Keratinocyte (primary cell): ENCODE measurements at places on chromosomes 13 and 19. TPM values are rescaled to one million over a fixed set of nuclear protein-coding genes. Genes with fewer than 3 reads are reported as not detected.
A peak's percentile ranks its signal among the peaks of the same experiment; 100 is the strongest.

DNA sequence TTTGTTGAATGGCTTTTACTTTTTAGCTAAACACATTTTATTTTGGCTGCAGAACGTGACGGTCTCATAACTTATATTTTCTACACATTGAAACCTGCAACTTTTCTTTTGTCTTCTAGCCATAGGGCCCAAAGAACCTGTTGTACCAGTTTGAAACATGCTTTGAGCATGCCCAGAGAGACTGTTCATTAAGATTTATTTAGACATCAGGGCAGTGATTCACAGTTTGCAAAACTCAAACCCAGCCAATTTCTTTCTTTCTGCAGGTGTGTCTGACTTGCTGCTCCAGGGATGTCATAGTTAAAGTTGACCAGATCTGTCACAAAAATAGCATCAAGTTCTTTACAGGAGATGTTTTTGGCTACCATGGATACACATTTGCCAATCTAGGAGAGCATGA lies 22.0 kb downstream of the SAE1 start:
- H3K27me3 ChIP-seq = no peaks in the 10 kb centered on the region
- peak overlapping the region; percentile 68 for H3K27ac ChIP-seq
- peaks cover 31% of the 10 kb centered on the region for H3K4me1 ChIP-seq
- no peak for DNase-seq
- H3K36me3 ChIP-seq = peaks cover 17% of the 10 kb centered on the region

Gene FRY
- 0.52 to 0.80 TPM (median 0.60 TPM) in 3 replicates for polyA plus RNA-seq

- peak within 1 kb of the TSS; percentile 98 for H3K27ac ChIP-seq
- H3K4me1 ChIP-seq = peaks cover 41% of the 10 kb centered on the region
Observed at GRCh38 chr13:48001114-48001881, at the start of gene SUCLA2. TSS of gene SUCLA2 (minus strand) at chr13:48001273. CDS start at chr13:48001269, 4 bp downstream.

Gene ACTN4
- 463 to 720 TPM (median 526 TPM) in 3 replicates for polyA plus RNA-seq

DNA sequence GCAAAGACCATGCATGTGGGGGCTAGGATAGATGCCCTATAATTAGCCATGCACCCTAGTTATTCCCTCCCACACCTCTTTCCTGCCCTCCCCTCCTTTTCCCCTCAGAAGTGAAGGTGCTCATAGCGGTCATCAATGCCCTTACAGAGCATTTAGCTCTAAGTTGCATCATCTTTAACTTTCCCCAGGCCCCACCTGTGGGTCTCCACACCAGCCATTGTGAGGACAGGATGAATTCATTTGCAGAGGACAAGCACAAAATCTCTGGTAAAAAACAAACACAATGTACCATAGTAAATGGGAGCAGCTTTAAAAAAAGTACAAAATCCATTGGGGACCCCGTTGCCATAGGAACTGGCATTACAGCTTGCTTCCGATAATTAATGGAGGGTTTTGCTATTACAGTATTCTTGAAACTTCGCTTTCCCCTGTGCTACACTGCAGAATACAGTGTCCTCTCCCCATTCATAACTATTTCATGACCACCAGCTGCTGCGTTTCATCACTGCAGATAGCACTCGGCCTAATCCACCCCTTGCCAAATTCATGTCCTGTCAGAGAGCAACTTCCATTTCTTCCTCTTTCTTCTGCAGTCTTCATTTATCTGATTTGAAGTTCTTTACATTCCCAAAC lies 110.5 kb downstream of the ZDHHC20 start:
- H3K27ac ChIP-seq = no peak overlapping the region
- no peak for DNase-seq
- H3K4me1 ChIP-seq = no peaks in the 10 kb centered on the region
- no peaks in the 10 kb centered on the region for H3K36me3 ChIP-seq
- H3K27me3 ChIP-seq = no peaks in the 10 kb centered on the region
